Activated CD8-positive, alpha-beta T cell treated with anti-CD3 and anti-CD28 coated beads for 36 hours (primary cell): ENCODE measurements at places on chromosomes 7 and 10.

DNA sequence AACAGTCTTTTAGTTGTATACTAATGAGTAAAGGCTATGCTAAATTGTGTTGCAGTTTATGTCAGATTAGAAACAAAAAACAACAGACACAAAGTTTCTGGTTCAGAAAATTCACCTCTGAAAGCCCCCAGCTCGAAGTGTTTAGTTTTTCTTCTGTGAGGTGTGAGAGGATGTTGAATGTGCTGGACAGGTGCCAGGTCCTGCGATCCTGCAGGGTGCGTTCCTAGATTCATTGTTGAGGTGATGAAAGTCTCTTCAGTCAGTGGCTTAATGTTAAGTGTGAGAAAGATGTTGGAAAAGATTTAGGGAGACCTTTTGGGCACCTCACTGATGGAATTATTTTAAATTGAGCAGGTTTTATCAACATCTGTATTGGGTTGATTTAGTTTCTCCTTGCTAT, 287.3 kb downstream of the SDK1 start:
- no peak for DNase-seq

- DNase-seq = no peak
These were observed 3.2 kb downstream of the BEND7 start for GRCh38 chr10:13525663-13526062.

- no peak for DNase-seq
These were observed 27.0 kb downstream of the PFKFB3 start for GRCh38 chr10:6229746-6230145.

GRCh38 chr7:153902862-153903261, 149.3 kb upstream of the DPP6 start:
- DNase-seq = no peak

GRCh38 chr10:72087392-72087968, 871 bp downstream of the SPOCK2 start:
- DNase-seq = peak; percentile 60

GRCh38 chr10:14837003-14837756, 657 bp downstream of the CDNF start:
- no peak for DNase-seq

- no peak for DNase-seq
These were observed 9.2 kb downstream of the AQP1 start for GRCh38 chr7:30920584-30921539.

DNA sequence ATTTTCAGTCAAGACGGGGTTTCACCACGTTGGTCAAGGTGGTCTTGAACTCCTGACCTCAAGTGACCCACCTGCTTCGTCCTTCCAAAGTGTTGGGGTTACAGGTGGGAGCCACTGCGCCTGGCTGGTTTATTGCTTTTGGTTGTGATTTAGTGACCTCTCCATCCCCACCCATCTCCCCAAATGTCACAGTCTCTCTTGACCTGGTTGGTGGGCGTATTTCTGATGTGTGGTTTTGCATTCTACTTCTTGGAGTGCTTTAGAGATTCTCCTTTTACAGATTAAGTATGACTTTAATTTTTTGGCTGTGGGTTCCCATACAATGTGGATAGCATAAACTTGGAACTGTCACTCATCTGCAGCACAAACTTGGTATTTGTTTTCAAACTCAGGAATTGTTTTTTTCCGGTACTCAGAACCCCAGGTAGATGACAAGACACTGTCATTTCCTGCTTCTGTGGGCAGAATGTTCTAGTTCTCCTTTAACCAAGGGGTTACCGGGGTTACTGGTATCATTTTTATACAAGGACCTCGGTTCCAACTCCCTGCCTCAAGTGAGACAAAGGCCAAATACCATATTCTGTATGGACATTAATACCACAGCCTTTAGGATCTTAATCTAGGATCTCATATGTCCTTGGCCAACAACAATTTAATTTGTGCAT, 50.5 kb downstream of the MRC1 start:
- DNase-seq = no peak

GRCh38 chr10:61188691-61189090, 244.7 kb upstream of the RHOBTB1 start:
- no peak for DNase-seq

GRCh38 chr7:151257990-151258389, 9.5 kb upstream of the SMARCD3 start:
- DNase-seq = no peak

- no peak for DNase-seq
These were observed 56.8 kb downstream of the ATXN7L1 start for GRCh38 chr7:105819559-105819958.

- DNase-seq = peak; percentile 29
These were observed 94.7 kb upstream of the PRSS58 start for GRCh38 chr7:142352543-142352942.

DNA sequence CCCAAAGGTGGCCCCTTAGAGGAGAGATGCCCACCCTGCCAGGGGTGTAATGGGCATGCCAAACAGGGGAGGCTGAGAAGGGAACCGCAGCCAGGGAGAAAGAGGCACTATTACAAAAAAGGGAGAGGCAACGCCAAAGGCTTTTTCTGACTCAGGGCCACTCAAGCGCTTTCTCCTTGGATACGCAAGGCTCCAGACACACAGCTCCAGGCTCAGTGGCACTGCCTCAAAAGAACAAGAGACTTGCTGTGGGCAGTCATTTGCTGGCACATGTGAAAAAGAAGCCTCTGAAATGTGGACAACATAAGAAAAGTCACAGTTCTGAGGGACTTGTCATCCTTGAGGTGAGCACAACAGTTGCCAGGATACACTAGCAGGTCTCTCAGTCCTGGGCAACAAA, 128.4 kb downstream of the DGKI start:
- DNase-seq = no peak

DNA sequence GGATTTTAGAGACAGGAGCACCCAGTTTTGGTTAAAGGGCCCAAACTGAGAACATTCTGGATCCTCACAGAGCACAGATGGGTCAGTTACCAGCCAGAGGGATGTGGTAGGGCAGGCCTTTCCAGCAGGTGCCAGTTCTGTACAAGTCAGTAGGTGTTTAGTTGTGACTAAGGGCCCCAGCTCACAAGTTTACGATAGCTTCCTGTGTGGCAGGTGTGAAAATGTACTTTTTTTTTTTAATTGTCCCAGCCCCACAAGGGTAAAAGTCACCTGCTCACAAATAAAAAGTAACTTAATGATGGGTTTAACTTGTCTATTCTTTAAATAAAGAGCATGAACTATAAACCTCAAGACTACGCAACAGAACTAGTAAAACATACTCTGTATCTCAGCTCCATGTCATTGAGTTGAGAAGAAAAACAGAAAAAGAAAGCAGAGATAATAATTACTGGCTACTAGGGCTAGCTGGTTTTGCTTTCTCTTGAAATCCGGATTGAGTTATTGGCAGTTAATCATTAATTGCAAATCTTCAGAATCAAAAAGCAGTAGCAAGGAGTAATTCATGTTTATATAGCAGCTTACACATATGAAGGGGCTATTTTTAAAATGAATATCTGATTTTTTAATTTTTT, 15.4 kb downstream of the NFE2L3 start:
- DNase-seq = peak; percentile 70

DNA sequence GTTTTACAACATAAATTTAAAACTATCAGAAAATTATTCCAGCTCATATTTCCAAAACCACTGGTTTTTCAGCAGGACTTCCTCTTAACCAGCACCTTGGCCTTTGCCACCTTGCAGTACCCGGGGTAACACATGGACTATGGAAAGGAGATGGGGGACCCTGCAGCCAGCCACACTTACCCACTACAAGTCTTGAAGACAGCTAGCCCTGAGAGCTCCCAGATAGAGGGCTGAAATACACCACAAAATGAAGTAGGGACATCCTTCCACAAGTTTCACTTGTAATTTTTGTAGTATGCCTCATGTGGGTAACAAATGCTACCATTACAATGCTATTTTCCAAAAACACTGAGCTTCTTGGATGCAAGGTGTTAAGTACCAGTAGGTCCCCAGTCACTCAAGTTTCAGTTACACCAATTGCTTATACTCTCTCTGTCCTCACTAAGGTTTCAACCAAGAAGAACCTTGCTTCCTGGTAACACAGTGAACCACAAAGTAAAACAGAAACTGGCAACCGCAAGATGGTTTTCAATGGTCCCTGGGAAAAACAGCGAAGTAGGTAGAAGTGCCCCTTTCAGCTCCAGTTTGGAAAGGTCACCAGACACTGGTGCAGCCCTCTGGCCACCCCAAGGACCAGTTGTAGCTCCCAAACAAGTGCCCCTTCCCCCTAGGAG, 110.9 kb downstream of the SGMS1 start:
- DNase-seq = peak; percentile 51

GRCh38 chr7:66362136-66362535, 157.0 kb downstream of the TPST1 start:
- DNase-seq = no peak

GRCh38 chr7:31099451-31100444, 47.6 kb downstream of the ADCYAP1R1 start:
- no peak for DNase-seq

- DNase-seq = peak; percentile 24
These were observed 22.9 kb upstream of the C10orf105 start for GRCh38 chr10:71742301-71743088.

GRCh38 chr7:90816511-90817142, 220.5 kb downstream of the CDK14 start:
- no peak for DNase-seq

DNA sequence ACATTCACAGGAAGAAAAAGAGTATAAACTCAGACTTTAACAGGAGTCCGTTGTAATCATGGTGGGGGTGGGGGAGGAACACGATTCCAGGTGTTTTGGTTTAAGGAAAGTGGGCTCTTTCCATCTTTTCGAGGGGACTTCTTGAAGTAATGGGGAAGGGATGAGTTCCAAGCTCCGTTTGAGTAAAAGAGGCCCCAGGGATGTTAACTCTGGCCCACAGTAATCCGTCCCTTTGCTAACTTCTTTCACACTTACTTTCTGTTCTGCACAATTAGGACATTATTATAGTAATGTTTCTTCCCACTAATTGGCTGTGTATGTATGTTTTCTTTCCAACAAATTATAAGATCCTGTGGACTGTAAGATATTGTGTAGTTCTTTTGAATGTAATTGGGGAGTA, 374.4 kb downstream of the BBS9 start:
- no peak for DNase-seq

DNA sequence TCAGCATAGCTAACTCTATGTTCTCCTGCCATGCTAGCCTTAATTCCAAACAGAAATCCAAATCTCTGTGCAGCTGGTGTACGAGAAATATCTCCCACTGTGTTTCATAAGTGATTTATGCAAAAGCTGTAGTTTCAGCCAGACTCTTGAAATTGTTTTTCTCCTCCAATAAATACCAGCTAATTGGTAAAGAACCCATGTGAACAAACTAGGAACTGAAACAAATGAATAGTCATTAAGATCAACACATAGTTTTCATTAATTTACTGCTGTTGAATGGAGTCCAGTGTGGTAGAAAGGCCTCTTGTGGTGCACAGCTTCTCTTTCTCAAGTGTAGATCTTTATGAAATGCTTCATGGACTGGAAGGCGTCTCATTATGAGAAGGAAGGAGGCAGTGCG, 18.4 kb downstream of the PPP1R17 start:
- no peak for DNase-seq

DNA sequence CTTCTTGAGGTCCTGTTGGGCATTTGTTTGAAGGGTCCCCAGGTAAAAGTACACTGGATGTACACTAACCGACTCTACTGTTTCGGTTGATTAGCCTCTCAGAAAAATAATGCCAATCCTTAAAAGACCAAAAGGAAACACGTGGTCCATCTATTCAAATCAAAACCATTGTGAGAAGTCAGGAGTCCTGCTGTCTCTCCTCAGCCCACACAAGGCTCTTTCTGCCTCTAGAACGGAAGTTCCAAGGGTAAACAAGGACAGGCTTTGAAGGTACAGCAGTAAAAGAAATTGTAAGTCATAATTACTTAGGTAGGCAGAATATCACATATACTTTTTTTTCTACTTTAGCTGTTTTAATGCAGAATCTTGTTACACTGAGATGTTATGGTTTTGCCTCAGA, 71.7 kb upstream of the TPK1 start:
- DNase-seq = no peak

GRCh38 chr7:47804767-47805545, 143.3 kb downstream of the PKD1L1 start:
- no peak for DNase-seq

GRCh38 chr7:2465928-2466327, 10.3 kb downstream of the GRIFIN start:
- DNase-seq = no peak

DNA sequence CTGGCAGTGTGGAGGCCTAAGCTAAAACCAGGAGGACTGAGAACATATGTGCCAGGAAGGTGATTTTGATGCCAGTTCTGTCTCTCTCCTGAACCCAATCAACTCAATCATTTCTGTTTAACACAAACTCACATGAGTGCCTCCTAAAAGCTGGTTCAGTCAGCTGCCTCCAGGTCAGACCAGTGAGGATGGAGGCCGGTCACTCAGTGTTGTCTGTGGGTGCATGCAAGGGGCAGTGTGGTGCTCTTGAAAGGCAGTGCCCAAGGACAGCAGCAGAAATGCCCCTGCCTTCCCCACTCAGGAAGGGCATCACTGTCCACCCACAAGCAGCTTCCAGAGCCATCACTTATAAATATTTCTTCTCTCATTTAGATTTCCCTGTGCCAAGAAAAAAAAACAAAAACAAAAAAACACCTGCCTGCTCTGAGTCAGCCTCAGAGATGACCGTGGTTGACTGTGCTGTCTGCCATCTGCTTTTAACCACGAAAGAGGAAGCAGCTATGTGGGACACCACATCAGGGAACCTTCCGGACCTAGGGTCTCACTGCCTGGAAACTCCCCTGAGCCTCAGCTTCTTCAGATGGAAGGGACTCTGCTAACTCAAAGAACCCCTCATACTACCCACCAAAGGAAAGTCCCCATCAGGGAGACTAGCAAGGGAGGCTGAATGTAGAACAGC, 39.1 kb downstream of the VOPP1 start:
- DNase-seq = peak; percentile 94

DNA sequence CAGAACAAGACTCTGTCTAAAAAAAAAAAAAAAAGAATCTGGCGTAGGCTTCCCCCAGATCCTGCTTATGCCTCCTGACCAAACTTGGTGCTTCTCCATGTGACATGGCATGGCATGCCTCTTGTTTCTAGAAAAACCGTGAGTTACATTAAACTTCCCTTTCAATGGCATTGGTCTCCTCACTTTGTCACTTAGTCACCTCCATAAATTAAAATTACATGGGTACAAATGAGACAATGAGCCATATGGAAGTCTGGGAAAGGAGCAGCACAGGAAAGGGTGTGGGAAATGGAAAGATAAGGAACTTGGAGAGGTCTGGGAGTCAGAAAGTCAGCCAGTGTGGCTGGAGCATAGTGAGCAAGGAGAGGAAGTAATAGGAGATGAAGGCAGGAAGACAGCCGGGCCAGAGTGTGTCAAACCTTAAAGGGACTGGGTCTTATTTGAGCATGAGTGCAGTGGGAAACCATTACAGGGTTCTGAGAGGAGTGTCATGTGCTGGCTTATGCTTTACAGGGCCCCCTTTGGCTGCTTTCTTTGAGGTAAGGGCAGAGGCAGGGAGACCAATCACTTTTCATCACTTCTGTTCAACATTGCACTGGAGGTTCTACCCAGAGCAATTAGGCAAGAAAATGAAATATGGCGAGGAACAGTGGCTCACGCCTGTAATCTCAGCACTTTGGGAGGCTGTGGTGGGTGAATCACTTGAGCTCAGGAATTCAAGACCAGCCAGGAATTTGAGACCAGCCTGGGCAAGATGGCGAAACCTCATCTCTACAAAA, 21.3 kb upstream of the ZMIZ2 start:
- DNase-seq = no peak

- peak; percentile 55 for DNase-seq
These were observed at the start of gene PTPRN2 for GRCh38 chr7:158587162-158588084. TSS of gene PTPRN2 (minus strand) at chr7:158587823.

GRCh38 chr10:97925308-97925938, 75.8 kb downstream of the GOLGA7B start:
- DNase-seq = no peak

- DNase-seq = no peak
These were observed 103.9 kb downstream of the WDFY4 start for GRCh38 chr10:48788554-48788953.

- no peak for DNase-seq
These were observed 65.8 kb downstream of the RHOBTB1 start for GRCh38 chr10:60878224-60878623.
